AG10803 (cell line): ENCODE measurements at places on chromosomes 5 and 9.
A peak's percentile ranks its signal among the peaks of the same experiment; 100 is the strongest.

- DNase-seq, result no peak
Observed at GRCh38 chr5:107104040-107104995, 566.4 kb downstream of the EFNA5 start.

GRCh38 chr9:125444166-125444565 lies 182.5 kb downstream of the GAPVD1 start:
- no peak for DNase-seq

DNA sequence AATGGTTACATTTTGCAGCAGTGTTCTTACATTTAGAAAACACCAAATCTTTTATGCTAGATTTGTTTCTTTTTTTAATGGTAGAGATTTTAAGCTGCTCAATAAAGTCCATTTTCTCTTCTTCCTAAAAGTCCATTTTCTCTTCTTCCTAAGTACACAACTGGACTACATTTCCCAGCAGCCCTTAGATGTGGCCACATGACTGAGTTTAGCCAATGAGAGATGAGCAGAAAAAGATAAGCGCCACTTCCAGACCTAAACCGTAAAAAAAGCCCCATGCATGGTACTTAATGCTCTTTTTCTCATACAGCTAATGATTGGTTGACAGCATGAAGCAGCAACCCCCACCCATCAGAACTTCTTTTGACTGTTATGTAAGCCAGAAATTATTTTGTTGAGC lies 206.7 kb downstream of the FAM114A2 start:
- peak; percentile 28 for DNase-seq

GRCh38 chr5:139655727-139656271 lies 7.7 kb downstream of the CXXC5 start:
- DNase-seq, result peak; percentile 82

- no peak for DNase-seq
Observed at GRCh38 chr5:57659886-57660285, 177.3 kb upstream of the ACTBL2 start.

- peak; percentile 42 for DNase-seq
Observed at GRCh38 chr9:26856413-26857032, 36.1 kb downstream of the CAAP1 start.

GRCh38 chr5:157387683-157388093 lies 72.3 kb upstream of the NIPAL4 start:
- DNase-seq, result peak; percentile 95

DNA sequence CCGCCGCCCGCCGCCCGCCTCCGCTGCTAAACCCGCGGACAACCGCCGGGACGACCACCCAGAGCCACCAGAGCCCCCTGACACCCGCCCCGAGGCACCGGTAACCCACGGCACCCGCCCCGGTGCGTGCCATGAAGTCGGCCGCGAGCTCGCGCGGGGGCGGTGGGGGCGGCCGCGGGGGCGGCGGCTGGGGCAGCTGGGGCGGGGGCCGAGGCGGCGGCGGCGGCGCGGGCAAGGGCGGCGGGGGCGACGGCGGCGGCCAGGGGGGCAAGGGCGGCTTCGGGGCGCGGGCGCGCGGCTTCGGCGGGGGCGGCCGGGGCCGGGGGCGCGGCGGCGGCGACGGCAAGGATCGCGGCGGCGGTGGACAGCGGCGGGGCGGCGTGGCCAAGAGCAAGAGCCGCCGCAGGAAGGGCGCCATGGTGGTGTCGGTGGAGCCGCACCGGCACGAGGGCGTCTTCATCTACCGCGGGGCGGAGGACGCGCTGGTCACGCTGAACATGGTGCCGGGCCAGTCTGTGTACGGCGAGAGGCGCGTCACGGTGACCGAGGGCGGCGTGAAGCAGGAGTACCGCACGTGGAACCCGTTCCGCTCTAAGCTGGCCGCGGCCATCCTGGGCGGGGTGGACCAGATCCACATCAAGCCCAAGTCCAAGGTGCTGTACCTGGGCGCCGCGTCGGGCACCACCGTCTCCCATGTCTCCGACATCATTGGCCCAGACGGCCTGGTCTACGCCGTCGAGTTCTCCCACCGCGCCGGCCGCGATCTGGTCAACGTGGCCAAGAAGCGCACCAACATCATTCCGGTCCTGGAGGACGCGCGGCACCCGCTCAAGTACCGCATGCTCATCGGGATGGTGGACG lies 499 bp downstream of the FBLL1 start:
- DNase-seq, result no peak

DNA sequence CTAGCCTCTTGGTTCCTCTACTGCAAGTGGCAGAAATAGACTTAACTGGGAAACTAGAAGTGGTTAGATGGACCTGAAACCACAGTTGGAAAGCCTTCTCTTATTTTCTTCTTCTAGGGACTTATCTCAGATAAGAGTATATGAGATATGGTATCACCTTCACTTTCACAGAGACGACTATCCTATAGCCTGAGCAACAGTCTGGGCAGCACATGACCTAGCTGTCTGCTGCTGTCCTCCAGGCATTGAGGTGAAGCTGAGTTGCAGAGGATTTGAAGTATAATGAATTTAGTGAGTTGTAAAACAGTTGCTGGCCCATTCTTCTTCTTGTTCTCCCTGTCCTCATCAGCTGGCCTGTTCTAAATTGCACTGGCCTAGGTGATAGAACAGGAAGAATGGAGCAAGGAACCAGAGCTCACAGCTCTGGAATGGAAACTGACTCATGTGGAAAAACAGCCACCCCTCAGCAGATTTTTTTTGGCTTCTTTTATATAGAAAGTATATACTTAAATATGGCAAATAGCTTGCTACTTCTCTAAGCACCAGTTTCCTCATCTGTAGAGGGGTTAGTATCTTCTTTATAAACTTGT lies 27.8 kb downstream of the RECK start:
- peak; percentile 33 for DNase-seq
